RCC 7860 (cell line): ENCODE measurements at places on chromosomes 6 and 20.
A peak's percentile ranks its signal among the peaks of the same experiment; 100 is the strongest.

DNA sequence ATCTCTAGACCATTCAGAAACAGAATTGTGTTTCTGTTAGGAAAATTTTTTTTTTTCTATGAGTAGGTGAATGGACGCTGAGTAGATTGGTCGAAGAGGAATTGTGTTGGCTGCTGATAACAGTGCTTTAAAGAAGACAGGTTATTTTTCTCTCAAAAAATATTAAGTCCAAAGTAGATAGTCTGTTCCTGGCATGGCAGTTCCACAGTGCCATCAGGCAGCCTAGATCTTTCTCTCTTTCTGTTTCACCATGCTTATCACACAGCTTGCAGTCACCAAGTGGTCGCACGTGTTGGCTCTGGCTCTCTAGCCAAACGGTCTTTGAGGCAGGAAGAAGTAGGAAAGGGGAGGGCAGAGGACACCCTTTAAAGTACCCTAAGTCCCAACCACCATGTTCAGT, 22.4 kb upstream of the SERINC3 start:
- no peak for DNase-seq

DNA sequence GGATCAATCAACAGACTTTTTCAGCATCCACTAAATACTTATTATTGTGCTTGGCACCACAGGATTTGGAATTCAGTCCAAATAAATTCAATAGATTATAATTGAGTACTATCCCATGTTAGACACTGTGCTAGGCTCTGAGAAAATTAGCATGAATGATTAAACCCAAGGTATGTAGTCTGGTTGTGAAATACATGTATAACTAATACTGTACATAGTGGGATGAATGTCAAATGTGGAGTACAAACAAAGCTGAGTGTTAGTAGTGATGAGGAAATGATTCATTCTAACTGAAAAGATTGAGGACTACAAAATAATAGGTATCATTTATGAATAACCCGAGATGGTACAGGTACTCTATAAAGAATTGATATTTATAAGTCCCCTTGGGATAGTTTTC, 111.9 kb upstream of the FLRT3 start:
- DNase-seq: peak; percentile 1

GRCh38 chr6:2155206-2155605, 90.2 kb downstream of the GMDS start:
- no peak for DNase-seq

- no peak for DNase-seq
These were observed 44.7 kb downstream of the ESF1 start for GRCh38 chr20:13739731-13740649.

GRCh38 chr6:11232770-11233626, 530 bp upstream of the NEDD9 start:
- DNase-seq: no peak
